ENCODE measurements at places on chromosomes 5 and 9. TPM values are rescaled to one million over a fixed set of nuclear protein-coding genes. Genes with fewer than 3 reads are reported as not detected.

Gene TAF11L10
- not detected for total RNA-seq

Gene LSM11
- 10.9 TPM for total RNA-seq

Gene AIF1L
- total RNA-seq = 1.0 TPM

Gene PCDHGB4
- 3.1 TPM for total RNA-seq

Gene INSL6
- total RNA-seq = not detected

Gene C9orf50
- not detected for total RNA-seq

Gene PAPPA
- total RNA-seq = 2.5 TPM

Gene SCGB3A2
- not detected for total RNA-seq

Data from SJCRH30 (cell line).